Stimulated activated CD8-positive, alpha-beta memory T cell treated with anti-CD3 and anti-CD28 coated beads, Interleukin-4, amount 100 ng/mL, for 1 hour (primary cell): ENCODE measurements at places on chromosomes 3 and 15.

DNA sequence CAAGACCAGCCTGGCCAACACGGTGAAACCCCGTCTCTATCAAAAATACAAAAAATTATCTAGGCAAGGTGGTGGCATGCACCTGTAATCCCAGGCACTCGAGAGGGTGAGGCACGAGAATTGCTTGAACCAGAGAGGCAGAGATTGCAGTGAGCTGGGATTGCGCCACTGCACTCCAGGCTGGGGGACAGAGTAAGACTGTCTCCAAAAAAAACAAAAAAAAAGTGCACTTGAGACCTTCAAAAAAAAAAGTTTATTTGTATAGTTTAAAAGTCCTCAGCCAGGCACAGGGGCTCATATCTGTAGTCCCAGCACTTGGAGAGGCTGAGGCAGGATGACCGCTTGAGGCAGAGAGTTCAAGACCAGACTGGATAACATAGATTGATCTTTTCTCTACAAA is 2.1 kb downstream of the PBRM1 start:
- no peak for DNase-seq

- DNase-seq, result peak; percentile 53
Observed at GRCh38 chr3:197906023-197906849, 43.8 kb upstream of the RPL35A start.

DNA sequence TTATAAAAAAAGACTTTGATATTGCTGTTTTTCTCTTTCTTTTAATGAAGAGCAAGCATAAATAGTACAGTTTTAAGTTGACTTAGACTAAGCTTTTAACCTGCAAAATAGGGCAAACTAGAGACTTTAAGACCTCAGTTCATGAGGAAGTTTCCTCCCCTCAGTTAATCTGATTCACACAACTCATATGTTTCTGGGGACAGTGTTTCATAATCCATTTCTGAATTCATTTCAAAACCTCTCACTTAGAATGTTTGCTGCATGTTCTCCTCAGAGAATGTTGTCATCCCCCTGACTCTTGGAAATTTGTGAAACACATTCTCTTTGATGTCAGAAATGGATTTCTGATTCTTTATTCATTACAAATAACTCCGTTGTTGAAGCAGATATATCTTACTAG is 79.3 kb upstream of the SKOR1 start:
- DNase-seq, result no peak

- DNase-seq, result no peak
Observed at GRCh38 chr3:176522436-176522835, 674.8 kb downstream of the TBL1XR1 start.

GRCh38 chr3:2950159-2950558 is 160.0 kb downstream of the IL5RA start:
- DNase-seq, result no peak

DNA sequence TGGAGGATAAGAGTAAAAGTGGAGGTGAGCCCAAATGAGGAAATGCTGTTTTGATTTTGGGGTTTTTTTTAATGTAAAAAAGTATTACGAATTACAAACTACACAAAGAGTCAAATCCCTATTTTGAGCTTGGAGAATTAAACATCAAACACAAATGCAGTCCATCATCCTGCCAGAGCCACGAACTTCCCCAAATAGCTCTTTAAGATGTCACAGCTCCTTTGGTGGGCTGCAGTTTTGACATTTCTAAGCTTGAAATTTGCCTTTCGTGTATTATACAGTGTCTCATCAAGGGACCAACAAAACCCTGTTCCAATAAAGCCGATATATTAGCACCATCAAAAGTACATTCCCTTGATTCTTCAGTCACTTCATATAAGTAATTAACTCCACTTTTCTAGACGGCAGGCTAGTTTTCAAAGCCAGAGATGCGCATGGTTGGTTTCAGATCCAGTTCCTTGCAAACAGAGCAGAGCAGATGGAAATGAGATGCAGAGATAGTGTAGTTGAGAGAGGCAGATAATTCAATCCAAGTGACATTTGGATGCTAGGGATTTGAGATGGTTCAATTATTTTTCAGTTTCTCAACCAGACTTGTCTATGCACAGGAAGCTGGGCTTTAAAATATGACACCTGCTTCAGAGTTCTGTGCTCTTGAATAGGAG is 580.9 kb downstream of the EDEM1 start:
- no peak for DNase-seq

- no peak for DNase-seq
Observed at GRCh38 chr3:94360987-94361386, 298.1 kb downstream of the NSUN3 start.

- no peak for DNase-seq
Observed at GRCh38 chr3:32424581-32425250, 33.1 kb downstream of the CMTM7 start.

GRCh38 chr3:60841355-60841754 is 409.9 kb downstream of the FHIT start:
- DNase-seq, result no peak

DNA sequence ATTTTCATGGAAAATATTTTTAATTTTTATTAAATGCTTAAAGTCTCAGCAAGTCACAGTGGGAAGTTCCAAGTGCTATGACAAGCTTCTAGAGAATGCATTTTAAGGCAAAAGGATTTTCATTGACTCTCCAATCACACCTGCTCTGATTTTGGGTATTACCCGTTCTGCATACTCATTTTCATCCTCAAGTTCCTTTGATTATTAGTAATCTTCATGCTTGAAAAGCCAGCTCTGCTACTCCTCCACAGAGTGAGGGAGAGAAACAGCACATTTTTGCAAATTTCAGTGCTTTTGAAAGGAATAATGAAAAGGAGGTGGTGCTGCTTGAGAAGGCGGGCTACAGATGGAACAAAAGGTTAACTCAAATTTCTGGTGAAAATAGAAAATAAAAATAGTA is 450.7 kb downstream of the NSUN3 start:
- DNase-seq, result no peak

DNA sequence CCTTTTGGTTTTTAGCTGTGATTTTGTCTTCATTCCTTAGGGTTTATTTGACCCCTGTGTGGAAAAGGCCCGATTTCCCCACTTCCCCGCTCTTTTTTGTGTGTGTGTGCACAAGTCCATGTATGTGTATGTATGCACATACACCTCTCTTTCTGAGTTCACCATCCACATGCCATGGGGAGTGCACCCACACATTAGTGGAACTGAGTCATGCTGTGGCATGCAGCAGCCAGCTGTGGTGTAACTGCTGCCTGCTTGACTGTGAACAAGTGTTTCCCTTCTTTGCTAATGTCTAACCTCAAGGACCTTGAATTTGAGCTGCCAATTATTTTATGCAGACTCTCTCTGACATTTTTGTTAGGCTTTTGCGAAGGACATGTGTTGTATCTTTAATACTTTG is 434.9 kb upstream of the TPM1 start:
- no peak for DNase-seq

GRCh38 chr15:75599401-75599800 is 20.3 kb upstream of the PTPN9 start:
- no peak for DNase-seq

- no peak for DNase-seq
Observed at GRCh38 chr3:114556657-114557213, 262.9 kb downstream of the TIGIT start.

- no peak for DNase-seq
Observed at GRCh38 chr15:64355348-64355943, 527 bp downstream of the CSNK1G1 start.

DNA sequence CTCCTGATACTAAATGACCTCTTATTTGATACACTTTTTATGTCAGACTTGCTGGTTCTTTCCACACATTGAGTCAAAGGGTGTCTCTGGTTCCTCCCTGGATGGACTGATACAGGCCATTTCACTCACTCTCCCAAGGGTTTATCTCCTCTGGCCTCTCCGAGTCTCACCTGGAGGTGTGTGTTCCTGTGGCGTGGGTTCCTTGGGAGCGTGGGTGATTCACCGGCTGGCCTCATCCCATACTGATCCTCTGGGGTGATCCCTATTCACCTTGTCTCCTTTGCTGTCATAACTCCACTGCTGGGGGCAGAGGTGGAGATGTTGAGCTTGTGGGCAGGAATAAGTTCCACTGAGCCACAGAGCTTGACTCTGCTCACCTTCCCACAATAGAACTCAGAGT is 61.1 kb downstream of the ST6GAL1 start:
- DNase-seq, result no peak

GRCh38 chr3:46990573-46991374 is 11.3 kb downstream of the NBEAL2 start:
- no peak for DNase-seq

DNA sequence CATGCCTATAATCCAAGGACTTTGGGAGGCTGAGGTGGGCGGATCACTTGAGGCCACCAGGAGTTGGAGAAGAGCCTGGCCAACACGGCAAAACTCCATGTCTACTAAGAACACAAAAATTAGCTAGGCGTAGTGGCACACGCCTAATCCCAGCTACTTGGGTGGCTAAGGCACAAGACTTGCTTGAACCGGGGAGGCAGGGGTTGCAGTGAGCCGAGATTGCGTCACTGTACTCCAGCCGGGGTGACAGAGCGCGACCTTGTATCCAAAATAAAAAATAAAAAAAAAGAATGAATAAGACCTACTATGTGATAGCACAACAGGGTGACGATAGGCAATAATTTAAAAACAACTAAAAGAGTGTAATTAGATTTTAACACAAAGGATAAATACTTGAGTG is 3.5 kb downstream of the XRN1 start:
- DNase-seq, result no peak

DNA sequence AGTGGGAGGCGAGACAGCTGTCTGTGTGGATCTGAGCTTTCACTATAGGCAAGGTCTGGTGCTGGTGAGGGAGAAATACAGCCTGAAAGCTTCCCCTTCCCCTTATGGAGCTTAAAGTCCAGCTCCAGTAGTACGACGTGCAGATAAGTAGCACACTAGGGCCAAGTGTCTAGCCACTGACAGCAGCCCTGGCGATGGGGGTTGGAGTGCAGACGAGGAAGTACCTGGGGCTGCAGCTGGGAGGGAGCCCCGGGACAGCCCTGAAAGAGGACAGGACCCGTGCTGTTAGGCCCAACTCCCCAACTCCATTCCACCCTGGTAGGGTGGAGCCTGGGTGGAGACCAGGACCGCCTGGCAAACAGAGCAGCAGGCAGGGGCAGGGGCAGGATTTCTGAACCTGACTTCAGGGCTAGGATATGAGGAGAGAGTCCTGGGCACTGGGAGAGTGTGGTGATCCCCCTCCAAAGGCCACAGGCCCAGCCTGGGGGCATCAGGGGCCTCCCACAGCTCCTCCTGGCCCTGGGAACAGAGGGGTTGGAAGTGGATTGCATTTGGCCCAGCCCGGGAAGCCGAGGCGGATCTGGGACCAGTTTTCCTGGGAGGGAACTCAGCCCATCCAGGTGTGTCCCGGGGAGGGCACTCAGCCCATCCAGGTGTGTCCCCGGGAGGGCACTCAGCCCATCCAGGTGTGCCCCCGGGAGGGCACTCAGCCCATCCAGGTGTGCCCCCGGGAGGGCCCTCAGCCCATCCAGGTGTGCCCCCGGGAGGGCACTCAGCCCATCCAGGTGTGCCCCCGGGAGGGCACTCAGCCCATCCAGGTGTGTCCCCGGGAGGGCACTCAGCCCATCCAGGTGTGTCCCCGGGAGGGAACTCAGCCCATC is 42.8 kb downstream of the BDH1 start:
- DNase-seq, result no peak

DNA sequence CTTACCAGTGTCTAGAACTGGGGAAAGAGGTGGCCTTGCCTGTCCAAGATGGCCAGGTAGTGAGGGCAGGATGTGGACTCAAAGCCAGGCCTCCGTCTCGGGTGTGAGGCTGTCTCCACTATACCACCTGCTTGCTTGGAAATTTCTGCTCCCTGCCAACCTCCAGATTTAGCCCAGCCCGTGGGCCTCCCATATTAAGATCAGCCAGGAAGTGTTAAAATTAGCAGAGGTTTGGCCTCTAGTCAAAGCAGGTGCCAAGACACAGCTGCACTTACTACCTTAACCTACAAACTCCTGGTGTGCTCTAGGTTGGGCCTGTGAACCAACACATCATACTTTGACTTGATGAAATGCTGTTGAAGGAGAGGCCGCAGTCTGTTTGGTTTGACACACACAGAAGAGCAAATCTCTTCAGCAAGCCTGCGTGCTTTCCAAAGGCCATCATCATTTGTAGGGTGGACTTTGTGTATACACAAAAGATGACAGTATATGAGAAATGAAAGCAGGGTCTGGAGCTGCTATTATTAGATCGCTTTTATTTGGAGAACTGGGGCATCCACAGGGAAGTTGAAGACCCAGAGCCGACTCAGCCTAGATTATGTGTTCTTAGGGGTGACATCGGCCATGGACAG is 206.5 kb downstream of the XXYLT1 start:
- no peak for DNase-seq

GRCh38 chr3:129184396-129184657 is 631 bp upstream of the CNBP start:
- no peak for DNase-seq

GRCh38 chr3:8576841-8577571 is 67.6 kb downstream of the SSUH2 start:
- no peak for DNase-seq

GRCh38 chr15:88872106-88872505 is 23.2 kb downstream of the HAPLN3 start:
- DNase-seq, result no peak

- peak; percentile 22 for DNase-seq
Observed at GRCh38 chr15:81336568-81336967, 12.6 kb upstream of the STARD5 start.

GRCh38 chr3:108053483-108053882 is 37.3 kb downstream of the CD47 start:
- no peak for DNase-seq

DNA sequence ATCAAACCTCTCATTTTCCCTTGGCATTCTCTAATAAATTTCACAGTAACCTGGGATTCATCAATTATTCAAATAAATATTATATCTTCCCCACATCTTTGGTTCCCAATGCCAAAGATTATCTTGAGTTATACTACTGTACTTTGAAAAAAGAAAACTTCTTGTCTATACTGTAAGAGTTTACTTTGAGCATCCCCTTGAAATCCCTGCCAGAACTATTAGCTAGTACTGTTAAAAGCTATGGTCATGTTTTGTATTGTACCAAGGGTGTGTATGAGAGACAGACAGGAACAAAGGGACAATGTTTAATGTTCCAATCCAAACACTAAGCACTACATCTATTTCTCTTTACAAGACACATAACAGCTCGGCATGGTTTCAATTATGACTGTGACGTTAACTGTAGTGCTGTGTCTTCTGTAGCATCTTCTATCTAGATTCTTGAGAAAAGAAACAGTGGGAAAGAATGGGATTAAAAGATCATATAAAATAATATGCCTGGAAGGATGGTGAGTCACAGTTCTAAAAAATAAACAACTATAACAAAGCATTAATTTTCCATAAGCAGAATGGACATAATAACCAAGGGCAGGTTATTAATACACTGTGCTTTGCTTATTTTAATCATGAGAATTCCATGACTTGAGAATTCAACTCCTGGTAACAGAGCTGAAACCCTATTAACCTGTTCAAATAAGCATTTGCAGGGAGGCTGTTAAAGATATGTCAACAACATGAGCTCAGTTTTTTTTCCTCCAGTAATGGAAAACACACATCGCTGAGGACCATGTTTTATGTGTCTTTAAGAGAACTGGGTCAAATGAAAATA is 71.1 kb downstream of the ALDH1A2 start:
- no peak for DNase-seq

GRCh38 chr3:99711351-99711750 is 73.0 kb downstream of the COL8A1 start:
- no peak for DNase-seq

- no peak for DNase-seq
Observed at GRCh38 chr15:88707771-88708654, 69.2 kb downstream of the ISG20 start.

GRCh38 chr15:101441696-101442095 is 47.8 kb downstream of the PCSK6 start:
- DNase-seq, result no peak

- no peak for DNase-seq
Observed at GRCh38 chr3:101497803-101498202, 15.2 kb downstream of the SENP7 start.
